ENCODE measurements at places on chromosomes 4 and X. TPM values are rescaled to one million over a fixed set of nuclear protein-coding genes. Genes with fewer than 3 reads are reported as not detected.

Gene TMPRSS11D
- total RNA-seq, result 0.96 TPM

Gene SLC49A3
- total RNA-seq, result 0.96 TPM

Gene GAGE12F
- total RNA-seq, result not detected

Gene FGB
- total RNA-seq, result not detected

Gene RNF175
- total RNA-seq, result not detected

Gene WNK3
- 1.3 TPM for total RNA-seq

Gene NXF2B
- total RNA-seq, result not detected

Gene CXCL8
- total RNA-seq, result 3.2 TPM

Gene COL4A5
- 80.7 TPM for total RNA-seq

Gene MUC7
- total RNA-seq, result not detected

Gene IQSEC2
- total RNA-seq, result 4.1 TPM

Gene GRPEL1
- total RNA-seq, result 57.1 TPM

Gene ATOH1
- total RNA-seq, result not detected

Gene CXCL1
- 2.6 TPM for total RNA-seq

Gene SLC10A3
- total RNA-seq, result 20.5 TPM

Gene SPANXA1
- total RNA-seq, result not detected

Gene PHEX
- 4.3 TPM for total RNA-seq

Gene IL2
- not detected for total RNA-seq

Gene LEF1
- total RNA-seq, result not detected

Gene GLRB
- total RNA-seq, result 3.4 TPM

Gene C4orf50
- not detected for total RNA-seq

Gene JADE3
- 6.7 TPM for total RNA-seq

Gene RHOXF1
- total RNA-seq, result not detected

Gene RBM47
- 70.5 TPM for total RNA-seq

Gene CLDN22
- not detected for total RNA-seq

Gene PLXNB3
- total RNA-seq, result 6.3 TPM

Gene DUX4
- total RNA-seq, result not detected

Gene ALG13
- total RNA-seq, result 29.2 TPM

Gene SHISA3
- total RNA-seq, result not detected

Gene MAGIX
- total RNA-seq, result 3.0 TPM

Gene TECRL
- total RNA-seq, result not detected

Gene SERTM2
- total RNA-seq, result not detected

Gene PLAC1
- total RNA-seq, result 2.4 TPM

Gene CCDC120
- total RNA-seq, result 1.2 TPM

Gene RIPPLY1
- total RNA-seq, result not detected

Gene PDCL2
- 0.24 TPM for total RNA-seq

Gene SYN1
- total RNA-seq, result not detected

Gene FOXR2
- not detected for total RNA-seq

Gene PNCK
- total RNA-seq, result 4.7 TPM

Gene TMEM255A
- total RNA-seq, result not detected

Gene SH3D19
- 26.0 TPM for total RNA-seq

Gene GCNA
- total RNA-seq, result 0.72 TPM

Gene HAND2
- total RNA-seq, result not detected

All from tracheal epithelial cell (primary cell).